Activated T-cell treated with anti-CD3 and anti-CD28 coated beads, Interleukin-2, amount 50 U/mL, for 4 hours (primary cell): ENCODE measurements at places on chromosomes 2 and 18.

DNA sequence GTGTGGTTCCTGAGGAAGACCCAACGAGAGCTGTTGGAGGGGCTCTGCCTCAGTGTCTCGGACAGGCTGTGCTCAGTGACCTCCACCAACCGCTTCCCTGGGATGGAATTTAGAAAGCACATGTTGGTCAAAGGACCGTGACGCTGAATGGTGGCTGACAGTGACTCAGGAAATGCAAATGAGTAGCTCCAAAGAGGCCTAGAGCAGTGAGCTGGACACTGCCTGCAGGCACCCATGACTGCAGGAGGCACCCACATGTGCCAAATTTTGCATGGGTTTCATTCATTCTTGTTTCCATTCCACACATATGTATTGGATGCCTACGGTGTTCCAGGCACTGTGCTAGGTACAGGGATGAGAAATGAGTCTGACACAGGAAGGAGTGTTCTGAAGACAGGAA, 46.4 kb downstream of the ACKR3 start:
- DNase-seq: no peak

DNA sequence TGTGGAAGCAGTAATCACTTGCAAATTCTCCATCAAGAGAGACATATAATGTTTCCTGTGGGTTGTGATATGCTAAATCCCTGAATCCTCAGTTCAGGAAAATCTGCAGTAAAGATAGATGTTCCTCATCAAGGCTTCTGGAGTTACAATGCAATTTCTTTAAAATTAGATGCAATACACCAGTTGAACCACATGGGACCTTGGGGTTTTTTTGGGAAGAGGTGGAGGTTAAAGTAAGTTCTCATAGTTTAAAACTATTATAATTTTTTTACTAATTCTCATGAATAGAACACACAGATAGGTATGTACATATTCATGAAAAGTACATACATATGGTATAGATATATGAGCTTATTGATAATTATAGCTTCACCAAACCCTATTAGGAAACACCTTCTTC, 496.2 kb downstream of the SATB2 start:
- no peak for DNase-seq

GRCh38 chr2:63721082-63721424, 120.6 kb upstream of the UGP2 start:
- DNase-seq: no peak

- no peak for DNase-seq
Observed at GRCh38 chr2:240356700-240357640, 78.5 kb upstream of the GPC1 start.

DNA sequence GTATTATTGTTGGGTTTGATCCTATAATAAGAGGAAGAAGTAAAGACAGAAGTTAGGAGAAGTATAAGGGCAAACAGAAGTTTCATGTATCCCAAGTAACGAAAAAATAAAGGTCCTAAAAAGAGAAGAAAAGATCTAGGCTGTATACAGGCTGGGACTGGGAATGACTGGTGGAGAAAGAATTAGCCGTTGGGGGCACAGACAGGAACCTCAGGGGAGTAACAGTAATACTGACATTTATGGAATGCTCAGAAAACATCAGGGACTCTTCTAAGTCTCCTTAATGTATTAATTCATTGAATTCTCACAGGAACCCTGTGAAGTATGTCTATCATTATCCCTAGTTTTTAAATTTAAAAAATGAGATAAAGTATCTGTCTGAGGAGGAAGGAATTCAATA, 67.6 kb downstream of the PTPN2 start:
- DNase-seq: no peak

GRCh38 chr2:126846241-126846640, 52.4 kb upstream of the TEX51 start:
- DNase-seq: no peak

DNA sequence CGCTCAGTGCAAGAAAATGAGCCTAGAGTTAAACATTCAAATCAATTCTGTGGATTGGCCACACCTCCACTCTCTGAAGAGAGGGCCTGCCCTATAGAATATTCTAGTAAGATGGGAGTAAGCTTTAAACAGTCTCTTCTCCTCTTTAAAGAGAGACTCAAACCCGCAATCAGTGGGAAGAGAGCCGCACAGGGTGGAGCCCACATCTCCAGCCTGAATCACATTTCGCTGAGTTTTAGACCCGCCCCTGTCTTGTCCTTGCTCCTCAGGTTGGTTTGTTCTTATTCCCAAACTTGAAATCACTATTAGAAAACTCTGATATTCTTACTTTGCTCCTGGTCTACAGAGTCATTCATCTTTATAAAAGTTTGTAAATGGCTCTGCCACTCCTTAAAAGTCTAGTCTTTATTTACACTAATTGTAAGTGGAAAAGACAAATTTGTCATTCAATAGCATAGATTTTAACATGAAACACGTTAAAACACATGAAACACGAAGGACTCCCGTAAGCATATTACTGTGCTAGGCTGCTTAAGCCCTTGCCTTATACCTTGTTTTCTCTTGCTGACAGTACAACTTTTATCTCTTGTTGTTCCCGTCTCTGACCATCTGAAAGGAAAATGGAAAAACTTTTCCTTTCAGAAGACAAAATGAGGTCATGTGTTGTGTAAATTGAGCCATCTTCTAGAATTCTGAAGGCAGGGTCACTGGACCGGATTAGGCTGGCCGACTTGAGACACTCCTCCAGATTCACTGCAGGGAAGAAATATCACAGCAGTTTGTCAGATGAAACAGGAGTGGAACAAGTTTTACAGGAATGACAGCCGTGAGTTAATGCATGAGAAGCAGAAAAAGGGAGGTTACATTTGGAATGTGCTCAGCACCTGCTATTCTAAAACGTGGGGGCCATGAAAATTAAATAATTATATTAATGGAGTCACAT, 5.6 kb downstream of the DSC1 start:
- DNase-seq: no peak

GRCh38 chr2:135096665-135097446, 44.8 kb downstream of the RAB3GAP1 start:
- DNase-seq: no peak

DNA sequence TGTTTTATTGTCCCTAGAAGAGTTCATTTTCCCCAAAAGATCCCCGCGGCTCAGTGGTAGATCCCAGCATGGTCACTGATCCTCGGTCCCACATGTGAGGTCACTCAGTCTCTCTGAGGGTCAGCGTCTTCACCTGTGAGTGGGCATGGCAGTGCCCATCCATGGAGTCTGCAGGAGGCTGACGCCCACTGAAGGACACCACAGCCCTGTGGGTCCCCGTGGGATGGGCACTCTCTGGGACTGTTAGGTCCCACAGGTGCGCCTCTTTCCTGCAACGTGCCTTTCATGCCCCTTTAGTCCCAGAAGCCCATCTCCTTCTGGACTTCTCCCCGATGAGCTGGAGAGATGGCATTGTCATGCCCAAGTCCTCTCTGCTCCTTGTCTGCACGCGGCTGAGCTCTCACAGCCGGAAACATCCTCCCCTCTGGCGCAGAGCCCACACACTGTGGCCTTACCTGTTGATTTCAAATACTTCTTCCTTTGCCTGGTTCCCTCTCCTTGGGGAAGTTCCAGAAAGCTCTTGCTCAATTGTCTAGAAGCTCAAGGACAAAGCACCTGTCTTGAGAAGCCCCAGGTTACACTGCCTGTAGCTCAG, 75.9 kb downstream of the PTGR3 start:
- no peak for DNase-seq

DNA sequence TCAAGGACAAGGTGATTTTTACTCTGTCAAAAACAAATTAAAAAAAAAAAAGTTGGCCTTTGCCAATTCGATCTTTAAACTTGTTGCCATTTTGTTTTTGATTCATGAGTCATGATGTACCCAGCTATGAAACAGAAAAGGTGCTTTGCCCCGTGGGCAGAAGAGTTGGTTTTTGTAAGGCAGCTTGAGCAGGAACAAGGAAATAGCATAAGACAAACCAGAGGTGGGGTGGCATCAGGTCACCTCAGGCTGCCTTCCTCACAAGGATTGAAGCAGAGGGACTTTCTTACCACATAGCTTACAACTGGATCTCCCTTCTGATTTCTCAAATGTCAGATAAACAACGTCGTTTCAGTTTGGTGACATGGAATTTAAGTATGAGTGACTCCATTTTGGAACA, 123.8 kb downstream of the ARL4C start:
- peak; percentile 31 for DNase-seq

- no peak for DNase-seq
Observed at GRCh38 chr18:79560042-79560860, 119.4 kb upstream of the CTDP1 start.

DNA sequence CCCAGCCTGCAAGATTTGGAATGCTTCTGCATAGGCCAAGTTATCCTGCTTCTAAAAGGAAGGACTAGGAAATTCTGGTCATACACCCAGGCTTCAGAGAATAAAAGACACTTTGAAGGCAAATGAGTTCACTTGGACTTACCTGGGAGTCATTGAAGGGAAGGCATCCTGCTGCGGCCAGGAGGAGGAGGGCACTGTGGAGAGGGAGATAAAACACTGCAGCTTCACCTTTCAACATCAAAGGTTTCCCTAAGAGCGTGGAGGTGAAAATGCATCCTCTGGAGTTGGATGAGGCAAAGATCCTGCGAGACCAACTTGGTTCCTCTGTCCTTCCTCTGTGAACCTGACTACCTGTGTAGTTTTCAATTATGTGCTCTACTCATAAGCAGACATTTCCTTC, 79.5 kb upstream of the RIOK3 start:
- DNase-seq: no peak

GRCh38 chr2:164560181-164560792, 61.0 kb downstream of the GRB14 start:
- DNase-seq: no peak

DNA sequence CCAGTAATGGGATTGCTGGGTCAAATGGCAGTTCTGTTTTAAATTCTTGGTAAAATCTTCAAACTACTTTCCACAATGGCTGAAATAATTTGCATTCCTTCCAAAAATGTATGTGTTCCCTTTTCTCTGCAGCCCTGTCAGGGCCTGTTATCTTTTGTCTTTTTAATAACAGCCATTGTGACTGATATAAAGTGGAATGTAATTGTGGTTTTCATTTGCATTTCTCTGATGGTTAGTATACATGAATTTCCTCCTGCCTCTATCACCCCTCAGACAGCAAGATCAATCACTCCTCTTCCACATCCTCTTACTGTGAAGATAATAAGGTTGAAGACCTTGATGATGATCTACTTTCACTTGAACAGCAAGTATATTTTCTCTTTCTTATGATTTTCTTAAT, 304.8 kb upstream of the FSIP2 start:
- DNase-seq: no peak

- DNase-seq: no peak
Observed at GRCh38 chr2:42378415-42378814, 17.4 kb upstream of the COX7A2L start.

DNA sequence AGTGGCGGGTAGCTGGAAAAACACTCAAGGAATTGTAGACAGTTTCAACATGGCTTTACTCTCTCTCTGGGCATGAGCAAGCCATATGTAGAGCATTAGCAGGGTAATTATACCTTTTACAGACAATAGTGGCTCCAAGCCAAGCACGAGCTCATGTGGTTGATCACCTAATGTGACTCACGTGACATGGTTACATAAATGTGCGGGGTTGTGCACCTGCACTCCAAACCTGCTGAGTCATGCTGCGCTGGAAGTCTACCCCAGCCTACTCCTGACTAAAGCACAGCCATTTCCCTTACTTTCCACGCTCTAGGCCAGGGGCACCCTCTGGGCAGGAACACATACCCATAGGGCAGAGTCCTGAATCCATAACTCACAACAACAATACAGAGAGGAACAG, 232.8 kb downstream of the MBD5 start:
- no peak for DNase-seq

GRCh38 chr2:195456771-195457170, 200.3 kb upstream of the SLC39A10 start:
- DNase-seq: no peak

DNA sequence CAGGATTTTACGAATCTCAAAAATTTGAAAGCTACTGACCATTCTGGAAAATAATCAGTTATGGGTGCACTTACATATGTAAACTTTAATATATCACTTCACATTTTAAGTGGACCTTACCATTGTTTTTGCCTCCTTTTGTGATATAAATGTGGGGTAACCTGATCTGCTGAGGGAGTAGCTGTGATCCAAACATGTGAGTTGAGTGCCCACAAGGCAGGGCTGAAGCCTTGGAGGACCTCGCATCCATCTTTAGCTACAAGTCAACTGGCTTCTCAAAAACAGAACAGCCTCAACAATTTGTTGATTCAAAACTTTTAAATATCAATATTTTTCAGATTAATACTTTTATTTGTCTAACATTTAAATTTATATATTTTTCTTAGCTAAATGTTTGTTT, 178.2 kb downstream of the PLCL1 start:
- DNase-seq: no peak

GRCh38 chr2:4715065-4715464, 977.1 kb upstream of the SOX11 start:
- no peak for DNase-seq

DNA sequence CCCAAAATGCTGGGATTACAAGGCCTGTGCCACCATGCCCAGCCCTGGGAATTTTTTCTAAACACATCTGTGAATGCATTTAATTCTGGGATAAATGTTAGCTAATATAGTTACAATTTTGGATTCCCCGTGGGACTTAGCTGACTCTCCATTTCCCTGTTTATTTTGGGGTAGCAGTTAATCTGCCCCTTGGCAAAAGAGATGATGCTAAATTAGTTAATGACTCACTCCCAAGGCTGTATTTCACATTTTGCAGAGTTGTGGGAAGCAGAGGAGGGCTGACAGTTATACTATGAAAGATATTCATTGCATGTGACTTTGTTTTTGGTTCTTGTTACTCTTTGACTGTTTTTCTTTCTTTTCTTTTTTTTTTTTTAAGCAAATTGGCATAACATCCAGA, 3.2 kb downstream of the MTHFD2 start:
- DNase-seq: no peak

DNA sequence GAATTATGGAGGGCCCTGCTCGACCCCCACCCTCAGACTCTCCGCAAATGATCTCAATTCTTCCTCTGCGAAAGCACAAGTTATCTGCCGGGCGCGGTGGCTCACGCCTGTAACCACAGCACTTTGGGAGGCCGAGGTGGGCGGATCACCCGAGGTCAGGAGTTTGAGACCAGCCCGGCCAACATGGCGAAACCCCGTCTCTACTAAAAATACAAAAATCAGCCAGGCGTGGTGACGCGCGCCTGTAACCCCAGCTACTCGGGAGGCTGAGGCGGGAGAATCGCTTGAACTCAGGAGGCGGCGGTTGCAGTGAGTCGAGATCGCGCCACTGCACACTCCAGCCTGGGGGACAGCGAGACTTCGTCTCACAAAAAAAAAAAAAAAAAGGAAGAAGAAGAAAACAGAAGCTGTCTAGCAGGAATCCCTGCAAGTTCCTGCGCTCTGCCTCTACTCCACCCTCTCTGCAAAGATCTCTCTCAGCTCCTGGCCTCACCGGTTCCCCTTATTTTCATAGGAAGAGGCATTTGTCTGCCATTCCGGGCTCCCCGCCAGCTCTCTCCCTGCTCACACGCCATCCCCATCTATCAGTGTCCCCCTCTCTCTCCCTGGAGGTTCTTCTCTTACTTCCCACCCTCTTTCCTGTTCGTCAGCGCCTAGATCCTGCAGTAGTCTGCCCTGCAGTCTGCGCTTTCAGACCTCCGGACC, 13.5 kb upstream of the COLEC12 start:
- no peak for DNase-seq

- no peak for DNase-seq
Observed at GRCh38 chr18:75218065-75218923, 7.7 kb downstream of the TSHZ1 start.

- DNase-seq: no peak
Observed at GRCh38 chr2:19899985-19900930, 1.5 kb downstream of the TTC32 start.
